ENCODE measurements at places on chromosomes 6 and 20.

- no peak for DNase-seq
Observed at GRCh38 chr6:294656-295565, 2.6 kb downstream of the DUSP22 start.

GRCh38 chr20:8196096-8196495 lies 64.0 kb downstream of the PLCB1 start:
- DNase-seq, result no peak

DNA sequence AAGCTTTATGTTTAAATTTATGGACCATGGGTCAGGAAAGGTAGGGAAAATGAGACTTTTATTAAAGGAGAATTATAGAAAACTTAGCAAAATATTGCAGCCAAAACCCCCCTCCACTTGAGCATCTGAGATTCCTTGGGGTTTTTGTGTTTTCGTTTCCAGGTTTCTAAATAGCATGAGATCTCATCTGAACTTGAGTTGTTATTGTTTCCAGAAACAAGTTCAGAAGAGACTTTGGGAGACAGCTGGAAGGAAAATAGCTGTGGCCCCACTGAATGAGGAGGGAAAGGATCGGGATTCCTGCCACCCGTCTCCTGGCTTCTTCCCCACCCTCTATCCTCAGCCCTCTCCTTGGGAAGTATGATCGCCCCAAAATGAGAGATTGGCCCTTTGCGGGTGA lies 75.5 kb downstream of the TBC1D7 start:
- no peak for DNase-seq

- no peak for DNase-seq
Observed at GRCh38 chr6:101116337-101116736, 235.2 kb upstream of the ASCC3 start.

GRCh38 chr6:35392111-35392702 lies 49.8 kb downstream of the PPARD start:
- no peak for DNase-seq

DNA sequence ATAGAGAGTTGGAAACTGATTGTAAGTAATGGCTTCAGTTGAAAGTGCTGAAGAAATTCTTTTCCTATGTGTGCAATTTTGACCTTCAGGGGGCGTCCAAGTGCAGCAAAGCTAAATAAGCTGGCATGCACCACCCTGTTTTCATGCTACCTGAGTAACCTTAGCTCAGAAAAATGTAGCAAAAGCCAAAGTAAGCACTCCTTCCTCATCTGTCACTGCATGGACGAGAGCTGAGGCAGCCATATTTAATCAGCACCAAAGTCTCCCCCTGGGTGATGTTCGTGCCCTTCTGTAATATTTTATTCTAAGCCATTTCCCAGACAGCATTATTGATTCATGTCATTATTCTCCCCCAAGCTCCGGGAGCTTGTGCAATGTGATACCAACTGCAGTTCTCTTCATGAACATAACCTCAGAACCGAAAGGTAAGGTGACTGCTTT lies 123.1 kb downstream of the RPS12 start:
- DNase-seq, result no peak

DNA sequence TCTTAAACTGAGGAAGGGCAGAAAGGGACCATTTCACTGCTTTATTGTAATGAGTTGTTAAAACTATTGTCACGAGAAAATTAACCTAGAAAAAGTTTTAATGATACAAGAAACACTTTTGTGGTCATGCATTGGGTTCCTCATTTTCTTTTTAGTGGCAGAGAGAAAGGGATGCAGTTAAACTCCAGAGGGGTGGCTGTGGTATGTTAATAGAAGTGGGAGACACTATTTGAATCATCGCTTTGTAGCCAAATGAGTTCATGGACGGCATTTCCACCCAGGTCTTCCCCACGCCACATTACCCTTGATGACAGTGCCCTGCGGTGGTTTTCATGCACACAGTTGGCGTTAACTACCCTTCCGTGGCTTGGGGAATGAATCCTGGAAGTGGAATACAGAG lies 235.6 kb downstream of the PLCB1 start:
- DNase-seq, result no peak

- DNase-seq, result peak; percentile 11
Observed at GRCh38 chr6:162728197-162728596, 423 bp downstream of the PACRG start.

- DNase-seq, result no peak
Observed at GRCh38 chr6:8506126-8506525, 70.8 kb upstream of the SLC35B3 start.

DNA sequence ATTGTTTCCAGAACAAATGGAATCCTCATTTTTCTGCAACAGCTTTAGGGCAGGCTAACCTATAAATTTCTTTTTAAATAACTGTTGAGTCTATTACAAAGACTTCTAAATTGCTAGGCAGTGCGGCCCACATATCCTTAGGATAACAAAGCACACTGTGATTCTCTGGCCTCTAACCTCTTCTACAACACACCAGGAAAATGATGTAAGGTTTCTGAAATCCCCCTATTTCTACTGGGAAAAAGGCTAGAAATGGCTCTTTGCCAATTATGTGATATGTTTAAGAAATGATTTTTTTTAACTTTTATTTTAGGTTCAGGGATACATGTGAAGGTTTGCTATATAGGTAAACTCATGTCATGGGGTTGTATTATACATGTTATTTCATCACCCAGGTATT lies 17.3 kb upstream of the NT5E start:
- no peak for DNase-seq

Measured in activated naive CD4-positive, alpha-beta T cell (primary cell).